ENCODE measurements at places on chromosomes 6 and 20.
A peak's percentile ranks its signal among the peaks of the same experiment; 100 is the strongest.

- no peak for DNase-seq
Observed at GRCh38 chr6:149137594-149137993, 179.9 kb upstream of the TAB2 start.

DNA sequence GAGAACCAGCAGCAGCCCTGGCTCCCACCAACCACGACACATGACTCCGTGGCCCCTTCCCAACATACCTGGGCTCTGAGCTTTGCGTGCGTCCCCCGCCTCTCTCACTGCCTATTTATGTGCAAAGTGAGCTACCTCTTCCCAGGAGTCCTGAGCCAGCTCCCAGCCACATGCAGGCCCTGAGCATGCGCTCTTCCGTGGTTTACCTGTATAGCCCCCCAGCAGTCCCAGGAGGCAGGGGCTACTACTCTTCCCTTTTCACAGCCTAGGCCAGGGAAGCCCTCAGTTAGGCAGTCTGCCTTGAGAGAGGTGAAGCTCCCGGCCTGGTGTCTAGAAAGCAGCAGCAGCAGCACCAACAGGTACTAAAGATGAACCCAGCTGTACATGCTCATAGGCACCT is 114.8 kb upstream of the CDYL start:
- DNase-seq, result no peak

DNA sequence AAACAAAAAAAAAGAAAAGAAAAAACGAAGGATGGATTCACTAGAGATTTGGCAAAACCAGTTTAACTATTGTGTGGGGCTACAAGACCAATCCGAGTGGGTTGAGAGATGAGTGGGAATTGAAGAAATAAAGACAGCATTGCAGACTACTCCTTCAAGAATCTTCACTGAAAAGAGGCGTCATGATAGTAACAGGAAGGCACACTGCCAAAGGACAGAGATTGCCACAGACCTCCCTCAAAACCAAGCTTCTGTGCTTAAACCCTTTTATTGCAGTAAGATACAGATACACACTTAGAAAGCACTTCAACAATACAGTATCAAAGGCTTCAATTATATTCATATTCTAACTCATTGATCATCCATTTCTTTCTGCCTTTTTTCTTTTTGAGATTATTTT is 103.9 kb downstream of the IPCEF1 start:
- no peak for DNase-seq

- DNase-seq, result peak; percentile 69
Observed at GRCh38 chr6:131532580-131533039, 40.4 kb upstream of the ARG1 start.

DNA sequence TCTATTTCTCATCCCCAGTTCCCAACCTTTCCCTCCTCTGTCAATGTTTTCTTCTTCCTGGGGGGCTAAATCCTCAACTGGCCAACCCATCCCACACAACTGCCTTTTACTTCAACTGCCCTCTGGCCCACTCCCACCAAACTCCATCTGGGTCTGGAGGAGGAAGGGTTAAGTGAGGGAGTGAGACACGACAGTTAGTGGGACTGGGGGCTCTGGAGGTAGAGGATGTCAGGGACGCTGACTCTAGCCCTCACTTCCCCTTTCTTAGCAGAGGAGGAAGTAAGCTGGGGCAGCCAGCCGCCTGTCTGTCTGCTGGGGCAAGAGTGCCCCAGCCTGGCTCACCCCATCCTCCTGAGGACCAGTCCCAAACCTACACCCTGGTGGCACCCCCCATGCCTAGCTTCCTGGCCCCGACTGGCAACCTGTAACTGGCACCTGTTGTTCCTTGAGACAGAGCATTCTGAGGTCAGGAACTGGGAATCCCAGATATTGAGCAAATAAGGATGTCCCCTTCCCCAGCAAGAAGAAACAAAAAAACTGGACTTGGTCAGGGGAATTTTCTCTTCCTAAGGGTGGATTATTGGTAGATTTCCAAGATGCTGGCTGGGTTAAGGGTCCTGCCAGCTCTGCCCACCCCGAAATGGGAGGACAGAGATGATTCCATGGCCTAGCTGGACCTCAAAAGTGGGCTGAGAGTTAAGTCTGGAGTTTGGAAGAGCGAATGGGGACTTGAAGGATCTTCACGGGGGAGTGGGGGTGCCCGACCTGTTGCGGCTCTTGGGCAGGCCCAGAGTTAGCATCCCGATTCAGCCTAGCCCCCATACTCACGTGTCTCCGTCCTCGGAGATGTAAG is 971 bp downstream of the NFKBIE start:
- no peak for DNase-seq

DNA sequence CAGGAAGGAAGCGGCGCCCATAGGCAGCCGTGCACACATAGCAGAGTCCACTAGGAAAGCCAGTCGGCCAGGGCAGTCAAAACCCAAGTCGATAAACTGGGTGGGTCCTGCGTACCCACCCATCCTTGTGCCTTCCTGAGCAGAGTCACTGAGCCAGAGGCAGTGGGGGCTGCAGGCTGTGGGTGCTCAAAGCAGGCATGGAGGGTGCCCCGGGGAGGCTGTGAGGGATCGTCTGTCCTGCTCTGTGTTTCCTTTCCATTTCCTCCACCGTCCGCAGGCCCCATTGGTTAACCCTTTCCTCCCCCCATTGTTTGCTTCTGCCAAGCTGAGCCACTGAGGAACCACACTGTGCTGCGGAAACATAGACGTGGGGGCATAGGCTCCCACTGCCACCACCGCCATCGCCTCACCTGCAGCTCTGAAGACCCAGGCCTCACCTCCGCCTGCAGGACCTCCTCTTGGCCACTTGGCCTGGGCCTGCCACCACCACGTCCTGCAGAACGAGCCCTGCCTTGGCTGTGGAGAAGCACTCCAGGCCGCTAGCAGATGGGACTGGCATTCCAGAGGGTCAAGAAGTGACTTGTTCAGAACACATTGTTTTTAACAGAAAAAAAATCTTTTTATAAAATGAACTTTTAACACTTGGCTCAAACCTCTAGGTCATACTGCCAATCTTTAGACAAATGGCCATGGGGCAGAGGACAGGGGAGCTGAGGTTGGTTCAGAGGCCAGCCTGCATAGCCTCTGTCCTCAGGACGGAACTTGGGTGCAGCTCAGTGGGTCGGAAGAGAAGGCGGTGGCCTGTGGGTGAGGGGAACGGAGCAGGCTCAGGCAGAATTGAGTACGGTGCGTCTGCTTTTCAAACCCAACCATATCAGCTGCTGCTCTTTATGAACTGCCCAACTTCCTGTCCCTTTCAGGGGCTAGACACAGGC is 52.6 kb downstream of the TCP11 start:
- DNase-seq, result no peak

GRCh38 chr20:53718142-53719021 is 124.7 kb upstream of the ZNF217 start:
- no peak for DNase-seq

GRCh38 chr20:9262653-9263194 is 193.8 kb downstream of the PLCB4 start:
- DNase-seq, result no peak

GRCh38 chr6:33000055-33000454 is 9.3 kb downstream of the HLA-DOA start:
- no peak for DNase-seq

- no peak for DNase-seq
Observed at GRCh38 chr6:130851026-130851425, 23.8 kb downstream of the SMLR1 start.

DNA sequence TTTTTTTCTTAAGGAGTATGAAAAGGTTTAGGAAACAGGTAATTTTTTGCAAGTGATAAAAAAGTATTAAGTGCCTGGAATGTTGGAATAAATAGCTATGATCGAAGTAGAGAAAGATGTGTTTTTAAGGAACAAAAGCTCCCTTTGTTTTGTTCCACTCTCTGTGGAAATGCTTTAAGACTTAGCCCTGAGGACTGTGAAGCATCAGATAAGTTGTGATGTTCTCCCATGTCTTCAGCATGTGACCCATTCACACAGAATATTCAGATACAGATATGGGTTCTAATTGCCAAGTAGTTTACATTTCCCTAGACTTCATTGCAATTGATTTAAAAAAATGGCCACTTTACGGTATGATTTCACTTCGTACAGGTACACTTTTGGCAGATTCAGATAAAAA is 80.6 kb downstream of the KCNQ5 start:
- no peak for DNase-seq

DNA sequence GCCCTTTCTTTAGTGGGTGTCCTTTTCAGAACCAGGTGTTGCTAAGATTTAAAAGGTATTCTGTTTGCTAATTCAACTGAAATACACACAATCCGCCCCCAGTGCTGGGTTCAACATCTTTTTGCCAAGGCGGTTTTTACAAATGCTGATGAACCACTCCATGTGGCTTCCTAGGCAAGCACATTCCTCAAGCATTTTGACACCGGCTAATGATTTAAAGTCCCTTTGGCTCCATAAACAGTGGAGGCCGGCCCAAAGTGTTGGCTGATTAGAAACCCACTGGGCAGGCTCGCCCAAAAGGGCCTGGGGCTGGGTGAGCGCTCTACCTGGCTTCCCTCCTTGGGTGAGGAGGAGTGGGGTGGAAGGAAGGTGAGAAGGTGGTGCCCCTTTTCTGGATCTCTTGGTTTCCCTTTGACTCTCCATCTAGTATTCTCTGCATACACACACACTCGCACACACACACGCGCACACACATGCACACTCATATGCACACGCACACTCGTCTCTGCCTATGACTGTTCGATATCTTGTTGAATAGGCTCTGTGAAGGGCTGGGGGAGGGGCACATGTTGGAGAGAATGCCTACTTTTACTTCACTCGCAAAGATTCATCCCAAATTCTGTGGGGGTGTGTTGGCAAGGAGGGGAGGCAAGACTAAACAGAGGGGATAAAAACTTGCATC is 66.7 kb upstream of the ARMC2 start:
- peak; percentile 39 for DNase-seq

GRCh38 chr20:44247586-44248409 is 690 bp downstream of the GDAP1L1 start:
- peak; percentile 20 for DNase-seq

DNA sequence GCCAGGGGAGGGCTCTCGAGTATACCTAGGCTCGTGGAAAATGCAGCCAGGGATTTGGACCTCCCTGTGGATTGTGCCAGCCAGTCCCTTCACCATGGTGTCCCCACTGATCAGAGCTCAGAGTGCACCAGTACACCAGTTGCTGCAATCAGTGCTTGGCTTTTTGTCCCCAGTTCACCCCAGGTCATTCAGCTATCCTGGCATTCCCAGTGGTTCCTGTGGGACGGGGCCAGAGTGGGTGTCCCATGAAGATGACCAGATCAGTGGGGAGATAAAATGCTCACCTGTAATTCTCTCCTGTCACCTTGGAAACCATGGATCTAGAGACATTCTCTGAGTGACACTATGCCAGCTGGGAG is 23.8 kb downstream of the MAS1 start:
- DNase-seq, result no peak

DNA sequence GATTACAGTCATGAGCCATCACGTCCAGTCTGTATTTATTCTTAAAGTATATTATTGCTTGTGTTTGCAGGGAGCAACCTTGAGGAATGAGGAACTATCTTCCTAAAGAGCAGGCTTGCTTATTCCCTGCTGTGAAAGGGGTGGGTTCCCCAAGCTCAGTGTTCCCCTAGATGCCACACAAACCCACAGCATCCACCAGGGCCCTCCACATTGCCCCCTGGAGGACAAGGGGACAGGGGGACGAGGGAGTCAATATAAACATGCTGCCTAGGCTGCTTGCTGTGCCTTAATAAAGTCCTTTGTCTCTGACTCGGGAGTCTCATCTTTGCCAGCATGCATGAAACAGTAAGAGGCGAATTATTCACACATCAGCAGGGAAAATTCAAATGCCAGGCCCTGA is 8.0 kb upstream of the IDH3B start:
- DNase-seq, result no peak

- DNase-seq, result peak; percentile 27
Observed at GRCh38 chr6:111750753-111751673, 122.2 kb downstream of the FYN start.

DNA sequence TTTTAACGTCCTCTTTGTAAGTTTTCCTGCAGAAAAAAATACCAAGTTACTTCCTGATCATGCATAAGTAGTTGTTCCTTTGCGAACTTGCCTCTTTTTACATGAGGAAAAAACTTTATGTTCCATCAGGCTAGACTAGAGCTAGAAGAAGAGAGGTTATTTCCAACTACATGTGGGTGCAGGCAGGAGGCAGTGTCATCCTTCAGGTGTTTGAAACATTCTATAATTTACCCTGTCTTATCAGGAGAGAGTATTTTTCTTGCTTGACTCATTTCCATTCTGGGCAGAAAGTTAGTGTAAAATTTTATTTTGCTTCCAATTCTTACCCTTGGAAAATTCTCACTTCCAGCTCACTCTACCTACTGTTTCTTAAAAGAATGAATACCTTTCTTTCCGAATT is 28.5 kb upstream of the EPHA7 start:
- DNase-seq, result no peak

DNA sequence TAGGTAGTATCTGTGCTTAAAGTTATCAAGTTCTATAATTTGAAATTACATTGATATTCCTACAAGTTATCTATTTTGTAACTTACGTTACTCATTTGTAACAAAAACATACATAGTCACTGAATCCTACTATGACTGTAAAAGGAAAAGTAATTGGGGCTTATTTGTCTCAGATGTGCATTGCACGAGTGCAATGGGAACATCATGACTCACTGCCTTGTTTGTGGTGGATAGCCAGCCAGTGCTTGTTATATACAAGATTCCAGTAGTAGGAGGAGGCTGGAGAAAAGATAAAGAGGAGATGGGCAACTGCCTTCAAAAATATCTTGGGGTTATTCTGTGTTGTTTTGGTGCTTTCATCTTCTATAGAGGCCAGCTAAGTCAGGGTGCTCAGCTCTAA is 164.1 kb downstream of the RNF144B start:
- DNase-seq, result no peak

GRCh38 chr6:153392156-153392555 is 261.1 kb upstream of the RGS17 start:
- no peak for DNase-seq

- no peak for DNase-seq
Observed at GRCh38 chr6:47603227-47603626, 95.2 kb upstream of the ADGRF4 start.

GRCh38 chr6:98880486-98880885 is 46.1 kb downstream of the POU3F2 start:
- DNase-seq, result no peak

DNA sequence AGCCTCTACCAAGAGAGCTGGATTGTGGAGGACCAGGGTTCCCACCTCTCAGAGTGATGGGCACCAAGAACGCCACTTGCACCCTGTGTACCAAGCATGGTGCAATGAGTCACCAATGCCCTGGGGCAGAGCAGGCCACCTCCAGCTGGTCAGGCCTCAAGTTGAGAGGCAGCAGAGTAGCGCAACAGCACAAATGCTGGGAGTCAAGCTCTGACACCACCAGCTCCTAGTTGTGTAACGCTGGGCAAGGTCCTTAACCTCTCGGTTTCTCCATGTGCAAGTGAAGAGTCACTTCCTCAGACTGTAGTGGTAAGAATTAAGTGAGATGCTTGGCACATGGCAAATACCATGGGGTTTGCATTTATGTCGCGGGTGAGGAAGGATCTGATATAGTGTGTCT is 25.6 kb downstream of the GFOD1 start:
- DNase-seq, result no peak

GRCh38 chr6:139448998-139449610 is 74.7 kb upstream of the CITED2 start:
- no peak for DNase-seq

Measured in activated naive CD4-positive, alpha-beta T cell treated with anti-CD3 and anti-CD28 coated beads, Interleukin-2, amount 50 U/mL, for 16 hours (primary cell).